ENCODE measurements at places on chromosomes 12 and 14.

DNA sequence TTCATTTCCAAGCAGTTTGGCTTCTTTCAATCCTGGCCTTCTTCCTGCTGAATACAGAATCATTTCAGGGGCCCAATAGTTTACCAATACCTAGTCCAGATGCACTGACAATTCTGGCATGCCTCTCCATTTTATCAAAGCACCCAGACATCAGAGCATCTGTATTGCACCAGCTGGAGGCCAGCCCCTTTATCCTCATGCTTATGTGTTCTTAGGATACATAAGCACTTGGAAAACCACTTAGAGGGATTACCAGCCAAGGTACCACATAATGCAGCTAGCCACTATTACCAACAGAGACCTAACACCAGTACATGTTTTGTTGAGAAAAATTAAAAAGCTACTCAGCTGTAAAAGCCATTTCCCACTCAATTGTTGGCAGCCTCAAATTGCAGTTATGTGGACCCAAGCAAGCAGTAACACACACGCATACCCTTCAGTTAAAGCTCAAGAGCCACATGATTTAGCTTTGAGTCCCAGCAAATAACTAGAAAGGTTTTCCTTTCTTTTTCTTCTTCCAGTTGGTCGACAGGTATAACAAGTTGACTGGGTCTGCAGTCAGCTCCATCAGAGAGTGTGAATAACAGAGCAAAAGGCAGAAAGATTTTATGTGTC, 263.8 kb downstream of the DIO2 start:
- no peak for DNase-seq

DNA sequence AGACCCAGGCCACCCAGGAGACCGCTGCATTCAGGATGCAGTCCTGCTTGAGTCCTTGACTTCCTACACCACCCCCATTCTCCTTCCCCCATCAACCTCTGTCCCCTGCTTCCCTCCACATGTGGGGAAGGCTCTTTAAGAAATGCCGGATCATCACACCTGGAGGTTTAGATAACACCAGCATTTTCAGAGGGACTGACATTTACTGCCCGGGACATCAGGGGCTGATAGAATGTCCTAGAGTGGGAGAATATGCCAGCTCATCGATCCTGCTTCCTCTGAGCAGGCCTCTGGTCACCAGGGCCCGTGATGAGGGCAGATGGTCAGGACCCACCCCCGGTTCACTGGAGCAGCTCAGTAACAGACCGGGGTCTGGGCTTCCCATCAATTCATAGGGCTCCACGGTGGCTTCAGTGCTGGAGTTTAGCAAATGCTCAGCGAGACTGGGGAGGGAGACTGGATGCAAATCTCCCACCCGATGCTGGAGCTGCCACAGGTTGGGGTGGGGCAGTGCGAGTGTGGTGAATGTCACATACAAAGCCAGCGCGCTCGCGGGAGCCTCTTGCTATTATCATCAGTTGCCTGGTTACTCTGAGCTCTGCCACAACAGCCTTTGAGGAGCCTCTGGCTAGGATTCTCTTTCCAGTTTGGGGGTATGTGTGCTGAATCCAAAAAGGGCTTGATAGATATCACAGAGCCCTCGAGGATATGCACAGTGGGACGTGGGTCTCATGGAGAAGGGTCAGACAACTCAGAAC, 111.6 kb downstream of the RBM19 start:
- DNase-seq: no peak

DNA sequence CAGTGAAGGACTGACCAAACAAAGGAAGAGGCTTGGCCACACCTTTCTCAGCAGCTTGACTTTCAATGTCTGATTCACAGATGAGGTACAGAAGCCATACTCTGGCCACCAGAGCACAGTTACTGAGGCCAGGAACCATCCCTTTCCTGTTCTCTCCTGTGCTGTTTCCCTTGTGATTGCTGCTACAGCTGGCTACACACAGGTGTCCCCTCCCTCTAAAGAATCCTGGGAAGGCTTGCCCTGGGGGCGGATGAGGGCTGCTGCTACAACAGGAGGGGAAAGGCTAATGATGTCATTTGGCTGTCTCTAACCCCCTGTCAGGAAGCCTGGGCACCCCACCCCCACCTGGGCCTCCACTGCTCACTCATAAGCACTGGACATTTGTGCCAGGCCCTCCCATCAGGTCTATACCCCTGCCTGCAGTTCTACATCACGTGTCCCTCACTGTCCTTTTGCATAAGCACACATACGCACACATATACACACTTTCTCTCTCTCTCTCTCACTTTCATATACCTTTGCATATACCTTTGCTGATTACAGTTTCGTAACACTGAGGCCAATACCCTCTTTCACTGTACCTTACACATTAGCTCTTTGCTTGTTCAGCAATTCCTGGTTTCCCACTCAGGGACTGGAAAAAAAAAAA, 41.4 kb downstream of the PRPF40B start:
- DNase-seq: no peak

DNA sequence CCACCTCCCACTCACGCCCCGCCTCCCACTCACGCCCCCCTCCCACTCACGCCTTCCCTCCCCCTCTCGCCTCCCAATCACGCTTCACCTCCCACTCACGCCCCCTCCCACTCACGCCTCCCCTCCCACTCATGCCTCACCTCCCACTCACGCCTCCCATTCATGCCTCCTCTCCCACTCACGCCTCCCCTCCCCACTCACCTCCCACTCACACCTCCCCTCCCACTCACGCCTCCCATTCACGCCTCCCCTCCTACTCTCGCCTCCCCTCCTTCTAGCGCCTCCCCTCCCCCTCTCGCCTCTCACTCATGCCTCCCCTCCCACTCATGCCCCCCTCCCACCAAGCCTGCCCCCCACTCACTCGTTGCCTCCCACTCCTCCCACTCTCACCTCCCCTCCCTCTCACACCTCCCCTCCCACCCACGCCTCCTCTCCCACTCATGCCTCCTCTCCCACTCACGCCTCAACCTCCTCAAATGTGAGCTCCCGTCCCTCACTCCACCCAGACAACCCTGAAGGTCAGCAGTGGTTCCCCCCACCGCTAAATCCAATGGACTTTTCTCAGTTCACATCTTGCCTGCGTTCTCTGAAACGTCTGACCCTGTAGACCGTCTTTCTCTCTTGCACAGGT, 39.8 kb downstream of the TMEM63C start:
- DNase-seq: no peak

- peak; percentile 80 for DNase-seq
Measured at GRCh38 chr12:124512667-124513296, 54.6 kb downstream of the NCOR2 start.

- DNase-seq: no peak
Measured at GRCh38 chr12:124921200-124922031, 7.0 kb upstream of the UBC start.

GRCh38 chr14:104732931-104733681, 9.1 kb downstream of the ADSS1 start:
- no peak for DNase-seq

- DNase-seq: no peak
Measured at GRCh38 chr12:82870771-82871377, 184.2 kb downstream of the TMTC2 start.
